NCI-H1694 (cell line): ENCODE measurements at places on chromosomes 4 and X.

DNA sequence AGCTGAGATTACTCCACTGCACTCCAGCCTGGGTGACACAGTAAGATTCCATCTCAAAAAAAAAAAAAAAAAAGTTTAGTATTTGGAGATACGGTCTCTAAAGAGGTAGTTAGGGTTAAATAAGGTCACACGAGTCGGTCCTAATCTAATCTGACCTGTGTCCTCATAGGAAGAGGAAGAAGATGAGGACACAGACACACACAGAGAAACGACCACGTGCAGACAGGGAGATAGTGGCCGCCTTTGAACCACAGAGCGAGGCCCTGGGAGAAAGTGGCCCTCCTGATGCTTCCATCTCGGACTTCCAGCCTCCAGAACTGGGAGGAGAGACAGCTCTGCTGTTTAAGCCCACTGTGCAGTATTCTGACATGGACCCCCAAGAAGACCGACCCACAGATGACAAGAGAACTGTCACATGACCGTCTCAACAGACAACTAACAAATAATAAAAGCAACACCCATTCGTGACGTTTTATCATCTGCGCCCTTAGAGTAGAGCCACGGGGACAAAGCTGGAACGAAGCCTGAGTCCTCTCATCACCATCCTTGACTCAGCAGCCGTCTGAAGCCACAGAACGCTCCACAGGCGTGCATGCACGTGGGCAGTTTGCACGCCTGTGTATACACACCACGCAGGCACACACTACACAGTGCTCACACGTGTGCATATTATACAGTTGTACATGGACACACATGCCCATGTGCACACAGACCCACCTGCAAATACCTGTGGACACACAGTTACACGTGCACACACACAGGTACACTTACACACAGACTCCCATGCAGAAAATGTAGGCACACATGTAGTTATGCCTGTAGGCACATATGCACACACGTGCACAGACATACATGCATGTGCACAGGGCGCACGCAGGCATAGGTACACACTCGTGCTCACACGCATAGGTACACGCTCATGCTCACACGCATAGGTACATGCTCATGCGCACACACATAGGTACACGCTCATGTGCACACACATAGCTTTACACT is 51.7 kb downstream of the FAM53A start:
- no peak for DNase-seq

DNA sequence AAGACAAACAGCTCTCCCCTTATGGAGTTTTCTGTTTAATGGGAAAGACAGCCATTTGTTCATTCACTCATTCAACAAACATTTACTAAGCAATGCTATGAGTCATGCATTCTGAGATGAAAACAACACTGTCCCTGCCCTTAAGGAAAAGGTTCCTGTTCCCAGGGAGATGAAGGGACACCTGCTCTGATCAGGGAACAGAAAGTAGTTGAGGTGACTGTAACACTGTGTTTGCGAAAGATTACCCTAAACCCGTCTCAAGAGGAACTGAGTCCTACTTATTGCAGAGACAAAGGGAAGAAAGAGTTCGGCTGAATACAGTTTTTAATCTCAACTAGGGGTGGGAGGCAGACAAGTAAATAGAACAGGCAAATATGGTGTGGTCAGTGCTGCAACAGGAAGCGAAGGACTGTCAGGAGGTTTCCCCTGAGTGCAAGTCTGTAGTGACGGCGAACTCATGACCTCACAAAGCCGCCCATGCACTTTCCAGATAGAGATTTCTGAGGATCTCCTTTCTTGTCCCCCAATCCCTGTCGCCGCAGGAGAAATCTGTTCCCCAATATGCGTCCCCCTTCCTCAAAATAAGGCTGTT is 712 bp downstream of the STX18 start:
- DNase-seq: no peak

- DNase-seq: no peak
These were observed 17.2 kb downstream of the RHOH start for GRCh38 chr4:40214038-40214437.

- no peak for DNase-seq
These were observed 40.5 kb upstream of the KIAA1210 start for GRCh38 chrX:119168104-119168503.

DNA sequence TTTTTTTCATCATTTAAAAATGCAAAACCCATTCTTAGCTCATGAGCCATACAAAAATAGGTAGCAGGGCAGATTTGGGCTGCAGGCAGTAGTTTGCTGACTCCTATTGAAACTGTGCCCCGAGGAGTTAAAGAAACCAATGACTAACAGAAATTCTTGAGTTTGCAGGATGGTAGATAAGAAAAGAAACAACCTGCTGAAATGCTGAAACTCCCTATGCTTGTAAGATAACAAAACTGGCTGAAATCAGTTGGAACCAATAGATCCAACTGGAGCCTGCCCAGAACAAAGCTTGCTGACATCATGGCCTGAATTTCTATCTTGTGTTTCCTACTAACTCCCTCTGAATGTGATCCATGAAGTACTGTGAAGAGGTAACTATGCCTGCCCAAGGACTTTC is 68.6 kb downstream of the ANOS1 start:
- no peak for DNase-seq

- DNase-seq: no peak
These were observed 21.0 kb downstream of the SMARCAD1 start for GRCh38 chr4:94228493-94229216.

- DNase-seq: no peak
These were observed 15.7 kb upstream of the MAGEA10 start for GRCh38 chrX:152154050-152154449.

- no peak for DNase-seq
These were observed 2185.9 kb upstream of the TENM3 start for GRCh38 chr4:180057299-180057721.
